ENCODE measurements at places on chromosomes 6 and 20. TPM values are rescaled to one million over a fixed set of nuclear protein-coding genes. Genes with fewer than 3 reads are reported as not detected.

Gene ADGRF4
- not detected for total RNA-seq

Gene MAS1
- total RNA-seq = not detected

Gene C20orf204
- total RNA-seq = 0.54 TPM

Gene FRS3
- 6.7 TPM for total RNA-seq

Gene MYL9
- total RNA-seq = 60.9 TPM

Gene CCND3
- total RNA-seq = 204 TPM

Gene HLA-DRA
- 89.9 TPM for total RNA-seq

Gene ECT2L
- 0.13 TPM for total RNA-seq

- DNase-seq = peak; percentile 42
Measured at GRCh38 chr6:169190970-169191369, 62.7 kb downstream of the THBS2 start.

GRCh38 chr6:76876922-76877553, 586.3 kb downstream of the HTR1B start:
- peak; percentile 26 for DNase-seq

DNA sequence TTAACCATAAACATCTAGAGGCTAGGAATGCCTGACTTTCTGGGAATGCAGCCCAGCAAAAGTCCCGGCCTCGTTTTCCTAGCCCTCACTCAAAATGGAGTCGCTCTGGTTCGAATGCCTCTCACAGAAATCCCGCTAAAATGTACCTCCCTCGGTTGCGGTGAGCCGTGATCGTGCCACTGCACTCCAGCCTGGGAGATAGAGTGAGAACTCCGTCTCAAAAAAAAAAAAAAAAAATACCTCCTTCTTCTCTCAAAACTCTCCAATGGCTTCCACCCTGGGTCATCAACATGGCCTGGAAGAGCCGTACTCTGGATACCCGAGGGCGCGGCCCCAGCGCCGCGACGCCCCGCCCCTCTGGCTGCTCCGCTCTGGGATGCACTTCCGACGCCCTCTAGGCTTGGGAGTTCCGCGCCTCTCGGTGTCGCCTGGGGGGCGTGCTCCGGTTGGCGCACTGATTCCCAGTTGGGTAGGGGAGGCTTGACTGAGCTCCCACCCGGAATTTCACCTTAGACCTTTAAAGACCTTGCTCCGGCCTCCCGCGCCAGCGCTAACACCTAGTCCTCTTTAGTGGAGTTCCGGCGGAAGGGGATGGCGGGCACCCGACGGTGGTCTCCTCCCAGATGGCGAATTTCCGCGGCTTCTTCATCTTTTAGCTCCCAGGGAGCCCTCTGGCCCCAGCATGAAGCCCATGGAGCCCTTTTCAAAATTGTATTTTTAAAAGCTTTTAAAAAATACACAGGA, 12.3 kb downstream of the HMGN4 start:
- DNase-seq = peak; percentile 51

- DNase-seq = no peak
Measured at GRCh38 chr6:15673666-15674065, 10.8 kb upstream of the DTNBP1 start.

- peak; percentile 21 for DNase-seq
Measured at GRCh38 chr20:23225407-23226060, 125.1 kb upstream of the NXT1 start.

- no peak for DNase-seq
Measured at GRCh38 chr6:128601060-128601459, 80.7 kb upstream of the PTPRK start.
